ENCODE measurements at places on chromosomes 11 and 22.
A peak's percentile ranks its signal among the peaks of the same experiment; 100 is the strongest.

- DNase-seq: peak; percentile 58
Observed at GRCh38 chr22:24875862-24876506, 70.0 kb downstream of the SGSM1 start.

GRCh38 chr11:35981581-35981980 is 37.7 kb downstream of the LDLRAD3 start:
- DNase-seq: no peak

DNA sequence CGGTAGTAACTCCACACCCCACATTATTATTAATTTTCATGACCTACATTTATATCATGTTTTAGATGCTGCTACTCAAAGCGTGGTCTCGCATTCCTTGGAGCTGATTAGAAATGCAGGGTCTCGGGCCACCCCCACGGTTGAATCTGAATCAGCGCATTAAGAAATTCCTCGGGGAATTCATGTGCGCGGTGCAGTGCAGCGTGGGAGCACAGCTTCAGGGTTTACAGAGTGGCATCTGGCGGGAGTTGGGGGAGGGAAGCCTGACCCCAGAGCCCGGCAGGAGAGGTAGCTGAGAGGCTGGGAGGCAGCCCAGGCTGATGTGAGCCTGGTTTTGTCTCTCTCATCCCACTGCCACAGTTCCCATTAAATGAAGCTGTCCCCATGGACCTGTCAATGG is 48.1 kb upstream of the DAGLA start:
- no peak for DNase-seq

- DNase-seq: no peak
Observed at GRCh38 chr22:42344361-42344905, 74.0 kb upstream of the TCF20 start.

GRCh38 chr11:63405114-63405513 is 35.5 kb downstream of the SLC22A9 start:
- no peak for DNase-seq

DNA sequence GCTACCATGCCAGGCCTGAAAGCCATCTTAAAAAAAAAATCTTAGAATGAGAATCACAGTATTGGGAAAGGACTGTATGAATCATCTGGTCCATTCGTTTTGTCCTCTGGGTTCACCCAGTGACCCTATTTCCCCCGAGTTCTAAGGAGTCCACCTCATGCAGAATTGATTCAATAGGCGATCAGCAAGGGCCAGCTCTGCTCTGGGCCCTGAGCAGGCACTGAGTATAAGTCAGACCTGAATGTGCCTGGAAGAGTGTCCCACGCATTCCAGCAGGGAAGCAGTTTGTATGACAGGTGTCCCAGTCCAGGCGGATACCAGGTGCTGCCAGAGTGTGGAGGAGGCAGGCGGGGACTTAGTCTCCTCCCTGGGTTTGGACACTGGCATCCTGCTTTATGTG is 883 bp upstream of the HMOX1 start:
- DNase-seq: no peak

- DNase-seq: no peak
Observed at GRCh38 chr11:65640483-65641296, 2.8 kb downstream of the SIPA1 start.

DNA sequence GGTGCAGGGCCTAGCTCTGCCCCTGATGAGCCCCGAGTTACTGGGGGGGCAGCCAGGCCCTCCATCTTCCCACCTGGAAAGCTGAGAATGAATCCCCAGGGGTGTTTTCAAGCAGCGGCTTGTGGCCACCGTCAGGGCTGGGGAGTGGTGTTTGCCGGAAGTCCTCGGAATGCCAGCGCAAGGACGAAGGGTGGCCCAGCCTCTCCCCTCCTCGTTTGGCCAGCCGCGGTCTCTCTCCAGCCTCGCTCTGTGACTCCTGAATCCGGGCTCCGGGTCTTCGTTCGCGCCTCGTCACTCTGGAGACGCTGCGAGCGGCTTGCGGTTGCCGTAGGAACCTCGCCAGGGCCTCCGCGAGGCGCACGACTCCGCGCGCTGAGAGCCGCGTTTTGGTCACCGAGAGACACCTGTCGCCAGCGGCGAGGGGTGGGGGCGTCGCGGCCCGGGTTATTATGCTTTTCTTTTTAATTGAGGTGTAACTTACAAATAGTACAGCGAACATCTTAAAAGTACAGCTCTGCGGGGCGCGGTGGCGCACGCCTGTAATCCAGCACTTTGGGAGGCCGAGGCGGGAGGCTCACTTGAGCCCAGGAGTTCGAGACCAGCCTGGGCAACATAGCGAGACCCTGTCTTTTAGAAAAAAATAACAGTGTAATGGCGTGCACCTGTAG is 6.3 kb upstream of the KDELR3 start:
- peak; percentile 92 for DNase-seq

DNA sequence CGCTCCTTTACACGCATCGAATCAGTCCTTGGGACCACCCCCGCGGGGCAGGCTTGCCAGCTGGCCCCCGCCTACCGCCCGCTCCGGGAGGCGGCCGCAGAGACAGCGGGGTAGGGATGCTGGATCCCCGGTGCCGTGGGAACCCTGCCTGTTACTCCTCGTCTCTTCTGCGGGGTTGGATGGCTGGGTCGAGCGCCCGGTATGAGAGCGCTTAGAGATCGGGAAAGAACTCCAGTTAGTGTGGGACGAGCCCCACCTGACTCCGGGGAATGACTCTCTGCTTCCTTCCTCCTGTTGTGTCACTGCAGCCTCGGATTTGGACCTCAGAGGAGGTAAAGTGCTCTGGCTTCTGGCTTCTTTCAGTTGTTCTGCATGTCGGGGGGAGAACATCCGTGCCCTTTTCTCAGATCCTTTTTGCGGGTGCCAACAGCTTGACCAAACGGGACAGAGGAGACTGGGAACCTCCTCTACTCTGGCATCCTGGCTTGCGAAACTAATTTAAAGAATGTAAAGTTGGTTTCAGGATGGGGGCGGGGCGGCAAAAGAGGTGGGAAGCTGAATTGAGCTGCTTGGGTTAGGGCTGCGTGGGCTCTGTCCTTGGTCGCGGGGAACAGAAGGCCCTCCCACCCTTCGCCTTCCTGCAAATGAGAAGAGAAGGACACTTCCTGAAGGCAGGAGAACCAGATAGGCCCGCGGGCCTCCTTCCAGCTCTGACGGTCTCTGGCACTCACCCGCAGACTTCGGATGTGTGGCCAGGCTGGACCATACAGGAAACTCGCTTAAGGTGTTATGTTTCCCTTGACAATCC is 938 bp downstream of the LAYN start:
- peak; percentile 20 for DNase-seq

DNA sequence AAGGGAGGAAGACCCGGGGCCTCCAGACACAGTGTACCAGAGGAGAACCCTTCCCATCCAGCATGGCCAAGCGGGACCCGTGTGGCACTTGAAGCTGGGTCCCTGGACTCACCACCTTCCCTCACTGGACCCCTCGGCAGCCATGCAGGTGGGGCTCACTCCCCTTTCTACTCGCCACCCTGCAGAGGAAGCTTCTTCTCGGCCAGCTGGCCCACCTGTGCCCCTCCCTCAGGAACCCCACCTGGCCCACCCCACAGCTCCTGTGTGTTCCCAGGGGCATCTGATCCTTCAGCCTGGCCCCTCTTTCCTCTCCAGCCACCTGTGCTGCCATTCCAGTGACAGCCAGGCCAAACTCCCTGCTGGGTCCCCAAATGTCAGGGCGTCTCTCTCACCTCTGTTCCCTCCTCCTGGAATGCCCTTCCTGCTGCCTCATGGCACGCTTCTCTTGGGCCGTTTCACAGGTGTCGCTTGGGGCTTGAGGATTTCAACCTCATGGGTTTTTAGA is 38.0 kb downstream of the IGF2 start:
- no peak for DNase-seq

- no peak for DNase-seq
Observed at GRCh38 chr11:961921-962320, 36.3 kb downstream of the AP2A2 start.

DNA sequence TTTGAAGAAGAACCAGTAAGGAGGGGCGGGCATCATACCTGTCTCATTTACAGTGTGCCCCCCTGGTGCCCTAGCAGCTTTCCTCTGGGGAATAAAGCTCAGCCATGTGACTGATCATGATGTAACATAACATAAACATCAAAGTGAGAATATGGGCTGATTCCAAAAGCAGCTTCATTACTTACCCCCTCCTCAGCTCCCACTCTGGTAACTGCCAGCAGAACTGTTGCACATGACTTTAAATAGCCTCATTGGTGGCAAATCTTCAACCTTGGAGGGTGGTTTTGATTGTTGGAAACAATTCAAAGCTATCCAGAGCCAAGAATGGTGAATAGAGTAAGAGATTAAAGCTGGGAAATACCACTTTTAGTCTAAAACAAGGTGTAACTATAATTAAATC is 384.6 kb downstream of the BUD13 start:
- DNase-seq: no peak
